ENCODE measurements at places on chromosomes 7 and 10.

- peak; percentile 95 for DNase-seq
Observed at GRCh38 chr10:43322769-43323168, 48.7 kb upstream of the FXYD4 start.

- no peak for DNase-seq
Observed at GRCh38 chr10:109981650-109982049, 26.1 kb upstream of the ADD3 start.

DNA sequence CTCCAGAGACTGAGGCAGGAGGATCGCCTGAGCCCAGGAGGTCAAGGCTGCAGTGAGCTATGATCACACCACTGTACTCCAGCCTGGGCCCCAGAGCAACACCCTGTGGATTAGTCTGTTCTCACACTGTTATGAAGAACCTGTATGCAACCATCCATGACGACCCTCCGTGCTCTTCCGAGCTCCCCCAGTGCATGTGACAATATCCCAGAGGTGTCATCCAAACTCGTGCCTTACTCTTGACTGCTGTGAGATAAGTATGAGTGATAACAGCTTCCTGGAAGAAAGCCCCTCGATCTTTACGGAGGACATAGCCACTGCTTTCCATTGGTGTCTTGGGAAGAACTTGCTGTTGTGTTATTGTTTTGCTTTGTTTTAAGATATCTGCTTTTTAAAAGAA is 591.9 kb downstream of the GALNT17 start:
- no peak for DNase-seq

DNA sequence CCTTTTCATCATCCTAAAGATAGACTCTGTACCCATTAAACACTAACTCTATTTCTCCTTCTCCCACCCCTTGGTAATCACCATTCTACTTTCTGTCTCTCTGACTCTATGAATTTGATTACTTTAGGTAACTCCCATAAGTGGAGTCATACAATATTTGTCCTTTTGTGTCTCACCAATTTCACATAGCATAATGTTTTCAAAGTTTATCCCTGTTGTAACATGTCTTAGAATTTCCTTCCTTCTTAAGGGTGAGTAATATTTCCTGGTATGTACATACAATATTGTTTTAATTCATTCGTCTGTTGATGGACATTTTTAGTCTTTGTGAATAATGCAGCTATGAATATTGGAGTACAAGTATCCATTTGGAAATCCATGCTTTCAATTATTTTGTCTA is 50.9 kb upstream of the CDCA7L start:
- DNase-seq: no peak

- no peak for DNase-seq
Observed at GRCh38 chr7:17406738-17407137, 108.3 kb downstream of the AHR start.

DNA sequence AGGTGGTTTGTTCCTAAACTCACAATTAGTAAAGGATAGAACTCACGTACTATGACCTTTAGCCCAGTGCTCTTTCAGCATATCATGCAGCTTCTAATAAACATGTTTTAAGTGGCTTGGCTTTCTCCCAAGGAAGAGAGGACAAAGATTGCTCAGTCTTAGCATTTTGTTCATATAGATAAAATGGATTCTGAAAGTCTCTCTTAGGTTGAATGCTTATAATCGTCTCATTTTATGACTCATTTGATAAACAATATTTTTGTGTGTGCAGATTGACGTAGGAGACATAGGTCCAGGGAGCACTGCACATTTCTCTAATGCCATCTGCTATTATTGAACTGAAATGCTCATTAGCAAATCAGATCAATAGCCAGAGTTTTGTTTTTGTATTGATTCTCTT is 44.8 kb downstream of the GNAT3 start:
- DNase-seq: no peak

GRCh38 chr10:128489324-128490247 is 363.4 kb upstream of the MKI67 start:
- DNase-seq: no peak

DNA sequence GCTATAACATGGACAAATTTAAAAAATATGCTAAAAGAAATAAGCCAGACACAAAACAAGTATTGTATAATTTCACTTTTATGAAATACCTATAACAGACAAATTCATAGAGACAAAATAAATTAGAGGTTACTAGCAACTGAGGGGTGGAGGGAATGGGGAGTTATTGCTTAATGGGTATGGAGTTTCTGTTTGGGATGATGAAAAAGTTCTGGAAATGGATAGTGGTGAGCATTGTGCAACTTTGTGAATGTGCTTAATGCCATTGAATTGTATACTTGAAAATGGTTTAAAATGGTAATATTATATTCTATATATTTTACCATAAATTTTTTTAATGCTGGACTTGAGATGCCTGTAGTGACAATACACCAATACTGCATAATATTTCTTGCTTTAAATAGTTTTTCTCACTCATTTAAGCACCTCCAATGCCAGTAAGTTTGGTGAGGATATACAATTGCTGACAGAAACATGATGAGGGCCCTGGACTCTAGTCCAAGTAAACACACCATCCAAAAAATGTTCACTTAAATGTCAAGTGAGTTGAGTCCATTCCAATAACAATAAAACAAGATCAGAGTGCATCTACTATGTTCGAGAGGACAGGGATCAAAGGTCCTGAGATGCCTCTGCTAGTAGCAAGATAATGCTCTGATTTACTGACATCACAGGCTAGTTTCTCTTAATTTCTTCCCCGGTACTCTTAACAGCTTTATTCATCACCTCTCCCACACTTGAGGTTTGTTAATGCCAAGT is 71.9 kb downstream of the NT5C2 start:
- no peak for DNase-seq

DNA sequence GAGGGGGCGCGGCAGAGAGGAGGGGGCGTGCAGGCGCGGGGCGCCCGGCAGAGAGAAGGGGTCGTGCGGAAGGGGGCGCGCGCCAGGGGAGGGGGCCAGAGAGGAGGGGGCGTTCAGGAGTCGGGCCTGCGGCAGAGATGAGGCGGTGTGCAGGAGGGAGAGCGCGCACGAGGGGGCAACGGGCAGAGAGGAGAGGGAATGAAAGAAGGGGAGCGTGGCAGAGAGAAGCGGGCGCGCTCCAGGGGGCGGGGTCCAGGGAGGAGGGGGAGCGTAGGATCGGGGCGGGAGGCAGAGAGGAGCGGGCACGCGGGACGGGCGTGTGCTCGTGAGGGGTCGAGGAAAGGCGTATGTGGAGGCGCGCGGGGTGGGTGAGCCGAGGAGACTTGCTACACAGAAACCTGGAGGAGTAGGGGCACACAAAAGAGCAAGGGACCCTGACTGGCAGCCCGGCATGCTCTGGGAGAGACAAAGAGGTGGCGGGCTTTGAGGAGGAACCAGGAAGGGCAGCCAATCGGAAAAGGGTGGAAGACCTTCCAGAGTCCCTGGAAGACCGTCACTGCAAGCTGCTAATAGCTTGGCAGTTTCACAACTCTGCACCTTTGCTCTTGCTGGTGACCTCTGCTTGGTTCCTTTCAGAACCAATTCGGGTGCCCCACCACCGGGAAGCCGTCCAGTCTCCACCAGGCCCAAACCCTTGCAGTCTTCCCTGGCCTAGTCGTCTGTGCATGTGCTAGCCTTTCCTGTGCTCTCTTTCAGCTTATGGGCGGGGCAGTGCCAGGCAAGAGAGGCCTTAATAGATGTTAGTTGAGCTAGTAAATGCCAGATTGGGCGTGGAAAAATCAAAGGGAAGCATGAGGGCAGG is 639 bp downstream of the DYDC2 start:
- peak; percentile 43 for DNase-seq

- no peak for DNase-seq
Observed at GRCh38 chr7:12771378-12771877, 84.0 kb downstream of the ARL4A start.

DNA sequence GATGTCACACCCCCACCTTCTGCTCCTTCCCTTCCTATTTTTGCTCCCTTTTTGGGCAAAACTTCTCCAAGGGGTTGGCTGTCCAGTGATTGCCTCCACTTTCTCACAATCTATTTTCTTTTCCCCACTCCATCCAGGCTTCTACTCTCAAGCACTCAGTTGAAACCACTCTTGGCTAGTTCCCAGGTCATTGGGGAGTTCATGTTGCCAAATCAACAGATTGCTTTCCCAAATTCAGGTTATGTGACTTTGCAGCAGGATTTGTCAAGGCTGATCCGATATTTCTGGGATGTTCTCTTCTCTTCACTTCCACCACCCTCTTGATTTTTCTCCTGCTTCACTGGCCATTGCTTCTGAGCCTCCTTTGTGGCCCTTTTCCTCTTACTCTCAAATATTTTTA is 258.7 kb upstream of the SLC26A5 start:
- no peak for DNase-seq

DNA sequence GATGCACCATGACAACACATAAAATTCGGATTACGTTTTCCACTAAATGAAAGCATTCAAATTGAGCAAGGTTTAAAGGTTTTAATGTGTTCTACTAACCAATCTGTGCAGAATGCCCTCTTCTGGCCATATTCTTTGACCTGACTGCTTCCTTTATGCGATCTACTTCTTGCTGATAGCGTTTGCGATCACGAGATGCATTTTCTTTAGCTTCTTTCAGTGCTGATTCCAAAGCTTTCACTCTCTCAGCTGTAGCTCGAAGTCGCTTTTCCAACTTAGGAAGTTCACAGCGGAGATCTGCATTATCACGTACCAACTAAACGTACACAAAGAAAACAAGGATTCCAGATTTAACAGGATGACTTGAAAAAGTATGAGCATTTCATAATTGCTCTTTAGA is 39.2 kb downstream of the KIF5B start:
- no peak for DNase-seq

DNA sequence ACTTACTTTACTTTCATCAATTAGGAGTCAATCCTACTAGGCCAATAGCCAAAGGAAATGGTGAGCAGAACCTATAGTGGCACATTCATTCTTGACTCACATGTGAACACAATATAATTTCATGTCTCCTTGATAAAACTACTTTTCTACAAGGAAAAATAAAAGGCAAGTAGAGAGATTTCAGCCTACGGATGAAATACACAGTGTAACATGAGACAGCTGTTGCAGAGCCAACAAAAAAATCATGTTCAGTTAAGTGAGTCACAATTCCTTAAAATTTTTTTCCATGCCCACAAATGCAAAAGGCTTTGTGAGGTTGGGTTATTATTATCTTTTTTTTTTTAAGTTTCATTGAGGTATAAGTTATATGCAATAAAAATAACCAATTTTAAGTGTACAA is 54.8 kb downstream of the GPR141 start:
- DNase-seq: no peak

DNA sequence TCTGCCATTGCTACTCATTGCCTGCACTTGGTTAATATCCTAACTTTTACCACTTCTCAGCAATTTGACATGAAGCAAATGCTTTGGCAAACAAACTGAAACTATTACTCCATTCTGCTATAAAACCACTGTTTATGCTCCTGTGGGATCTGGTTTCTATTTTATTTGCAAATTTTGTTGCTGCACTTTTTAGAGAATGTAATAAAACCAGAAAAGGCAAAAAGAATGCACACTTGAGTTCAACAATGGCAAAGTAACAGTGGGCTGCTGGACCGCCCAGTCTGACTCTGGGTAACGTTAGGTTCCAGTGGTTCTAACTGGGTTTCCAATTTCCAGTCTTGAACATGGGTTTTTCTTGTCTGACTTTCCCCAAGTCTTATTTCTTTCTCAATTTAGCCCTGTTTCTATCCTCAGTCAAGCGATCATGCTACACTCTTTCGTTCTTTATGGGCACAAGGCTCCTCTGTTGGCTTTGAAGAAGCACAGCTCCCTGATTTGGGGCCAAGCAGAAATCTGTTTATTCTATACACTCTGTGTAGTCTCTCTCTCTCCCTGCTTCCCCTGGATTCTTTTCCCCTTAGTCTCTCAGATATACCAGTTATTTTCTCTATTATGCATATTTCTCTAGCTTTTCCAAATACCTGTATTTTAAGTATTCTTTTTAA is 129.2 kb upstream of the FAM3C start:
- DNase-seq: no peak

DNA sequence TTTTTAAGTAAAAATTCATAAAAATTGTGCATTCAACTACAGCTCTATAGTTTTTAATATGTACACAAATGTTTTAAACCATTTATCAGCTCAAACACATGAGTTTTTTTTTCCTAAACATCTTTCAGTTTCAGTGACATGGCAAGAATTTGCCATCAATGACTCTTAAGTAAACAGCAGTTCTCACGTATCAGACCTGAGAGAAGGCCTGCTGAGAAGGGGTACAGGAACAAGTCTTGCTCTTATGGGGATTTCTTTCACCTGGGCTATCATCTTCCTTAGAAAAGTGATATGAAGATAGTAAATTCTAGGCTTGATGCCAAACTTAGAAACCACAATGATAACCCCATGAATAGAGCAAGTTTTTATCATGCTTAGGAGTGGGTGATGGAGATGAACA is 467.8 kb downstream of the ARL4A start:
- no peak for DNase-seq

- no peak for DNase-seq
Observed at GRCh38 chr10:45470098-45471012, 96.3 kb downstream of the ALOX5 start.

DNA sequence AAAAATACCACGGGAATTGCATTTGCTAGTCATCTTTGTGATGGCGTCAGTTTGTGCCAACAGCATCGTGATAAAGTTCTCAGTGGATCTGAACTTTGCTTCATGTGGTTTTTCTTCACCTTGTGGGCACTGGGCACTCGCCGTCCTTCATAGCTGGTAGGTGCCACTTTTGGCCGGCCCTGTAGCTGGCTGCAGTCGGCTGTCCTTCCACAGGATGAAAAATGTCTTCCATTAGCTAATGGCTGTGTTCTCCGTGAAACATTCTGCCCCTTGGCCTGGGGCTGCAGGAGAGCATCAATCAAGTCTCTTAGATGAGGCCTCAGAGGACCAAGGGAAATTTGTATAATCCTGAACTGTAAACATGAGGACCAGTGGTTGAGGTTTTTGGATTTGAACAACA is 145.3 kb downstream of the DYNC1I1 start:
- DNase-seq: no peak

- peak; percentile 75 for DNase-seq
Observed at GRCh38 chr7:77247206-77247850, 47.7 kb upstream of the FGL2 start.

- no peak for DNase-seq
Observed at GRCh38 chr7:147438216-147438615, 1152.3 kb upstream of the C7orf33 start.

DNA sequence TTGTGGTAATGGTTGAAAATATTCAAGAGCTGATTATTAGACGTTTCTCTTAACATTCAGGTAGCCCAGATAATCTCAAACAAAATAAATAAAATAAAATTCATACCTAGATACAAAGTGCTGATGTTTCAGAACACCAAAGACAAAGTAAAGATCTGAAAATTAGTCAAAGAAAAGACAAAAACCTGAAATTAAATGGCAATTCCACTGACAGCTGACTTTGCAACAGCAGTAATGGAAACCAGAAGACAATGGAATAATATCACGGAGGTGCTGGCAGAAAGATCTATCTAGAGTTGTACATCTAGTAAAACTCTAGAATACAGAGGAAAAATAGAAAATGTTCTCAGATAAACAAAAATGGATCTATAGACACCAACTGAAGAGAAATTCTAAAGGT is 58.0 kb upstream of the IKZF1 start:
- no peak for DNase-seq
